Stimulated activated CD8-positive, alpha-beta memory T cell treated with anti-CD3 and anti-CD28 coated beads, Interleukin-4, amount 100 ng/mL, for 4 hours (primary cell): ENCODE measurements at places on chromosomes 11 and 22.

GRCh38 chr11:10447445-10447844 is 7.6 kb upstream of the AMPD3 start:
- no peak for DNase-seq

DNA sequence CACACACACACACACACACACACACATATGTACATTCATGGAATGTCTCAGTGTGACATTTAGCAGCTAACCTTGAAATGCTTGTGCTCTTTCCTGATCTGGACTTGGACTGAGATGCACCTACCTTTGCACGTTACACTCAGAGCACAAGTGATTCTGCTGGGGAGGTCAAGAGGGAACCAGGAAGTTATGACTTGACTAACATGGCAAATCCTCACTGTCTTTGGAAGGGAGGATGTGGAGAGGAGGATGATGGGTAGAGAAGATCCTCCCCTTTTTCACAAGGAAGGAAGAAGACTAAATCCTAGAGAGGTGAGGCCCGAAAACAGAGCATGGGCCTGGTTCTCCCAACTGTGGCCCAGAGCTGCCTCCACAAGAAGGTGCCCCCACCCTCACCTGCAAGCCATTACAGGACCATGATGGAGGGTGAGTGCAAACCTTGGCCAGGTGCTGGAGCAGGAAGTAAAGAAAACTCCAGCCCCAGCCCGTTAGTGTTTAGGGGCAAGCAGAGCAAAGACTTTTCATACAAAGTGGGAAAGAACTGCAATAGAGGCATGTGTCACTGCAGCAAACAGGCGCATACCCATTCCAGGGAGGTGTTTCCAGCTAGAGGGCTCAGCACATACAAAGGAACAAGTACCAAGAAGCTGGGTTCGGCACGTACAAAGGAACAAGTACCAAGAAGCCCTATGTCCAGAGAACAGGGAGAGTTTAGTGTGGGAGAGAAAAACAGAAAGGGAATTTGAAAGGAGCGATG is 26.4 kb downstream of the SCN4B start:
- DNase-seq, result no peak

- no peak for DNase-seq
These were observed 55.9 kb downstream of the RTN4R start for GRCh38 chr22:20211997-20212753.

- no peak for DNase-seq
These were observed 32.2 kb downstream of the ART5 start for GRCh38 chr11:3609416-3610265.

GRCh38 chr11:78768345-78768744 is 193.7 kb upstream of the NARS2 start:
- no peak for DNase-seq

DNA sequence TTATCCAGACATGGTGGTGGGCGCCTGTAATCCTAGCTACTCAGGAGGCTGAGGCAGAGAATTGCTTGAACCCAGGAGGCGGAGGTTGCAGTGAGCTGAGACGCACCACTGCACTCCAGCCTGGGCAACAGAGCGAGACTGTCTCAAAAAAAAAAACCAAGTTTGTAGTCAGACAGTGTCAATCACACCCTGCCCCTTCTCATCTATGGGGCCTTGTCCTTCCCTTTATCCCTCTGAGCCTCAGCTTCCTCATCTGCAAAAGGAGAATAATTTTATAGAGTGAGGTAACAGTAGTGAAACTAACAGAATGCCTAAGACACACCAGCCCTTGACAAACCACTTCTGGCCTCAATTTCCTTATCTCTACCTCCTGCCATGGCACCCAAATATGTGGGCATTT is 10.7 kb downstream of the BCL9L start:
- DNase-seq, result no peak

- no peak for DNase-seq
These were observed 14.7 kb downstream of the DRD2 start for GRCh38 chr11:113460469-113460868.

DNA sequence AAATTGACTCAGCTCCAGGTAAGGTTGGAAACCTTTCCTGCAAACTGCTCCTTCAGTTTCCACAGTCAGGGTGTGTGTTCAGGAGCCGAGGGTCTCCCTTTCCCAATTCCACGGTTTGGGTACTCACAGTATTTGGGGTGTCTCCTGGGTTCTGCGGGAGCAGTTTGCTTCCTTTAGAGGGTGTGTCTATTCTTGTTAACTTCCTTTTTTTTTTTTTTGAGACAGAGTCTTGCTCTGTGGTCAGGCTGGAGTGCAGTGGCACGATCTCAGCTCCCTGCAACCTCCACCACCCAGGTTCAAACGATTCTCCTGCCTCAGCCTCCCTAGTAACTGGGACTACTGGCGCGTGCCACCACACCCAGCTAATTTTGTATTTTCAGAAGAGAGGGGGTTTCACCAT is 251.4 kb downstream of the LUZP2 start:
- no peak for DNase-seq

DNA sequence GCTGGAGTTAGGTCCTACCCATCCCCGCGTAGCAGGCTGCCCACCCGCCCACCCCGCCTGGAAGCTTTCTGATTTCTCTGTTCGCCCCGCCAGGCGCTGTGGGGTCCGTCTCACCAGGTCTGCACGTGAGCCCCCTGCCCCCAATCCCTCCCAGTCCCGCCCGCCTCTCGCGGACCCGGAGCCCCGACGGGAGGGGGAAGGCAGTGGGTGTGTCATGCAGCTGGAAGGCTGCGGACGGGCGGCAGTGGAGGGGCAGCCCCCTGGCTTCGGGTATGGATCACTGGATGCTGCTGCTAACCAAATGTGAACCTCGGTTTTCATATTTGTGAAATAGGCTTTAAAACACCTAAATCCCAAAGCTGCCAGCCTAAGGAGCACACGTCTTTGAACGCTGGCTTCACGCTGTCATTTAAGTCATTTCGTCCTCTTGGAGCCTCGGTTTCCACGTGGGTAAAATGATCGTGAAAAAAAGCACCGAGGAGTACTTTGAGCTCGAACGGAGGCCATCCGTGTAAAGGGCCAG is 568 bp upstream of the BIK start:
- DNase-seq, result no peak

GRCh38 chr11:128509621-128510389 is 77.6 kb downstream of the ETS1 start:
- no peak for DNase-seq

DNA sequence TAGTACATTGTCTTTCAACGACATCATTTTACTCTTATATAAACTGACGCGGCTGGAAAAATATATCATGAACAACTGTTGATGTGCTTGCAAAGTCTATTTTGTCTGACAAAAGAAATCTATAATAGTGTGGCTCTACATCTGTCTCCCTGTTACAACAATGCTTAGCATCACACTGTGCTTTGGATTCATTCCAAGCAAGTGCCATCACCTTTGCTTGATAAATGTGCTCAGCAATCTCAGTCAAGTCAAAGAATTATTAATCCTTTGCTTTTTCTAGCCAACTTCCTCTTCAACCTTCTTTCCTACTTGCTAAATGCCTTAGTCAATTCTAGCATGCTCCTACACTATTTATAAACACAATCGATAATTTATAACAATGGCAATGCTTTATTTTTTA is 140.5 kb downstream of the FCHSD2 start:
- no peak for DNase-seq
